Sigmoid colon (tissue), 7 donors: ENCODE measurements at places on chromosomes 4 and X.

GRCh38 chr4:174198828-174199227 lies 84.6 kb downstream of the FBXO8 start:
- no peaks in the 10 kb centered on the region for H3K36me3 ChIP-seq
- DNase-seq: peak; percentile 87
- H3K27me3 ChIP-seq: no peaks in the 10 kb centered on the region

DNA sequence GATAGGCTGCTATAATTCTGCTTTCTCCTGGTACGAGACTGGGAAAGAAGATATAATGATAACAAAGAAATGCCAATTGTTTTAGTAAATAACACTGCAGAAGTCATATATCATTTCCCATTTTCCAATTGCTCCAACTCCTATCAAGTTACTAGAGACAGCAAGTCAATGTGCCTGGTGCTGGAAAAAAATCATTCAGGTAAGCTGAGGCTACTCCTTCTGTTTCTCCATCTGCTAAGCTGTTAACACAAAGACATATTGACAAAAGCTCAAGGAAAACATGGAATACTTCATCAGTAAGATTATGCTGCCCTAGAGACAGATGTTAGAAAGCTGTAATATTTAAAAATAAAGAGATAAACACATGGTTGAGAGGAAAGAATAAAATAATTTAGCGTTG lies 10.0 kb downstream of the NAA11 start:
- no peaks in the 10 kb centered on the region for H3K36me3 ChIP-seq
- DNase-seq: no peak
- no peak overlapping the region for H3K27ac ChIP-seq
- H3K27me3 ChIP-seq: no peaks in the 10 kb centered on the region
- no peaks in the 10 kb centered on the region for H3K4me1 ChIP-seq

GRCh38 chr4:95761871-95762270 lies 78.0 kb upstream of the PDHA2 start:
- H3K27ac ChIP-seq: no peak overlapping the region
- H3K27me3 ChIP-seq: no peaks in the 10 kb centered on the region
- H3K4me1 ChIP-seq: no peaks in the 10 kb centered on the region
- no peaks in the 10 kb centered on the region for H3K36me3 ChIP-seq
- no peak for DNase-seq
- no peak overlapping the region for H3K4me3 ChIP-seq

DNA sequence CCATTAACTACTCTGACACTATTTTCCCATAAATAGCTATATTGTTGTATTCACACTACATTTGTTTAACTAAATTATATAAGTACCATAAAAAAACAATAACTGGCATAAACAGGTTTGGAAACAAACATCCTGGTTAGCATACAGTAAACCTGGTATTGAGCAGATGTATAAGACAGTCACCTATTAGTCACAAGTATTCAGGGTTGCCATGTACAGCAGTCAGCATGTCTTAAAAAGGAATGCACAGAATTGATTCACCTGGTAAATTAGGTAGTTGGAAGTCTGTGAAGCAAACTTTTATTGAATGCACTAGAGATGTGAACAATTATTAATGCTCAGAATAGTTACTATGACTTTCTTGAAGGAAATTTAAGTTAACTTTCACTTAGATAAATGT lies 137.9 kb downstream of the FAM13A start:
- H3K4me3 ChIP-seq: no peak overlapping the region
- no peaks in the 10 kb centered on the region for H3K36me3 ChIP-seq
- H3K27me3 ChIP-seq: no peaks in the 10 kb centered on the region
- no peak for DNase-seq
- no peak overlapping the region for H3K27ac ChIP-seq
- H3K4me1 ChIP-seq: no peaks in the 10 kb centered on the region

- no peaks in the 10 kb centered on the region for H3K27me3 ChIP-seq
- H3K4me3 ChIP-seq: no peak overlapping the region
- H3K4me1 ChIP-seq: no peaks in the 10 kb centered on the region
- no peak for DNase-seq
Measured at GRCh38 chr4:108405586-108405985, 214.8 kb upstream of the RPL34 start.
